ENCODE measurements at places on chromosomes 1 and 21. TPM values are rescaled to one million over a fixed set of nuclear protein-coding genes. Genes with fewer than 3 reads are reported as not detected.

GRCh38 chr1:156155756-156156510 lies 2.5 kb downstream of the SEMA4A start:
- DNase-seq, result no peak
- H3K4me3 ChIP-seq, result no peak overlapping the region
- H3K4me1 ChIP-seq, result peaks cover 17% of the 10 kb centered on the region
- H3K36me3 ChIP-seq, result no peaks in the 10 kb centered on the region

- no peak overlapping the region for H3K4me3 ChIP-seq
- H3K36me3 ChIP-seq, result peaks cover 54% of the 10 kb centered on the region
- H3K27ac ChIP-seq, result no peak overlapping the region
- no peaks in the 10 kb centered on the region for H3K27me3 ChIP-seq
- DNase-seq, result no peak
These were observed 11.2 kb downstream of the TAF5L start for GRCh38 chr1:229614701-229615100.

The C1QA gene
- total RNA-seq, result 0.94 TPM

- peaks cover 38% of the 10 kb centered on the region for H3K36me3 ChIP-seq
- H3K27me3 ChIP-seq, result no peaks in the 10 kb centered on the region
- DNase-seq, result no peak
- no peak overlapping the region for H3K27ac ChIP-seq
These were observed 55.9 kb downstream of the MRPS6 start for GRCh38 chr21:34129039-34129891.

The C1orf87 gene
- total RNA-seq, result not detected
